ENCODE measurements at places on chromosomes 2 and 18.
A peak's percentile ranks its signal among the peaks of the same experiment; 100 is the strongest.

DNA sequence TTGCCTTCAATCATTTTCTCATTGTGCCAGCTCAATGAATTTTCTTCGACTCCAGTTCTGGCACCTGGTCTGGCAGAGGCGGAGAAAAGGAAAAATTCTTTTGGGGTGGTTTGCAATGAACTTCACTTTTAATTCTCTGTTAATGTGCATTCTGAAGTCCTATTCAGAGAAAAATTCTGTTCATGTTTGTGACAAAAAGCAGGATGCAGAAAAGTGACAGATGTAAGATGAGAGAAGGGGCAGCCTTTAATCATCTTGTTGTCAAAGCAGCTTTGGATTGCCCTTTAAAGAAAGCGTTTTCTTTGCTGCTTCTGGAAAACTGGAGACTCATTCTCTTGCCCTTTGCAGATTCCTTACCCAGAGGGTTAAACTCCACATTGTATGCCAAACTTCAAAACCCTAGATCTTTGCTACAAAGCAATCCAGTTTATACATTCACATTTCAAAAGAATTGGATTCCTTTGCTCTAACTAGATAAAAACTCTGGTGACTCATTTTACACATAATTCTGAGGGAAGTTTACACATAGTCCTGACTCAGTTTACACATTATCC lies 94.6 kb upstream of the CAVIN2 start:
- no peak for DNase-seq

DNA sequence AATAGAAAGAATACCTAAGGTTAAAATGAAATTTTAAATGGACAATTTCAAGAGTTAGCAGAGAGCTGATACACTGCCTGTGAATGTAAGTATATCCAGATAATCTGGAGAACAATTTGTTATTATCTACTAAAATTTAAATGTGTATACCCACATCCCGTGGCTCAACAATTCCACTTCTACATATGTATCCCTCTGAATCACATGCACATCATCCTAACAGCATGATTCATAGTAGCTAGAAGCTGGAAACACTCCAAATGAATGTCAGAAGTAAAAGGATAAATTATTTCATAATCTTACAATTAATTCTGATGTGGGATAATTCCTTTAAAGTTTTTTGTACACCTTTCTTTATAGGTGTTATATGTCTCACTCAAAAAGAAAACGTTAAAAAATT lies 87.9 kb downstream of the CNTNAP5 start:
- peak; percentile 77 for DNase-seq

GRCh38 chr2:184215745-184216144 lies 382.6 kb upstream of the ZNF804A start:
- no peak for DNase-seq

- DNase-seq = peak; percentile 12
These were observed 55.7 kb downstream of the DNMT3A start for GRCh38 chr2:25286025-25286400.

DNA sequence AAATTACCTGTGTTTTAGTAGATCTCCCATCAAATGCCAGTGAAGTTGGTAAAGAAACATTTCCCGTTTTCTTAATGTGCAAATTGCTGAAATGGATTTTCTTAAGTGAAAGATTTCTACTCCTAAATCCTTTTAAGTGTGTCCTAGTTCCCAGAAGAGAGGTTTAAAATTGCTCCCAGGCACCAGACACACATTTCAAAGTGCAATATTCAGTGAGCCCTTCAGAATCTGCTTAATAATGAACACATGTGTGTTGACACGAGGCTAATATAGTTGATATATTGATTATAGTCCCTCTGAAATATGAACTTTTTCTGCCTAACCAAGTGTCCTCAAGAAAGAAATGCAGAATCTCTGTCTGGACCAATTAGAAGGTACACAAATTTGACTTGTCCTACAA lies 861.7 kb upstream of the CNTNAP5 start:
- DNase-seq = no peak

DNA sequence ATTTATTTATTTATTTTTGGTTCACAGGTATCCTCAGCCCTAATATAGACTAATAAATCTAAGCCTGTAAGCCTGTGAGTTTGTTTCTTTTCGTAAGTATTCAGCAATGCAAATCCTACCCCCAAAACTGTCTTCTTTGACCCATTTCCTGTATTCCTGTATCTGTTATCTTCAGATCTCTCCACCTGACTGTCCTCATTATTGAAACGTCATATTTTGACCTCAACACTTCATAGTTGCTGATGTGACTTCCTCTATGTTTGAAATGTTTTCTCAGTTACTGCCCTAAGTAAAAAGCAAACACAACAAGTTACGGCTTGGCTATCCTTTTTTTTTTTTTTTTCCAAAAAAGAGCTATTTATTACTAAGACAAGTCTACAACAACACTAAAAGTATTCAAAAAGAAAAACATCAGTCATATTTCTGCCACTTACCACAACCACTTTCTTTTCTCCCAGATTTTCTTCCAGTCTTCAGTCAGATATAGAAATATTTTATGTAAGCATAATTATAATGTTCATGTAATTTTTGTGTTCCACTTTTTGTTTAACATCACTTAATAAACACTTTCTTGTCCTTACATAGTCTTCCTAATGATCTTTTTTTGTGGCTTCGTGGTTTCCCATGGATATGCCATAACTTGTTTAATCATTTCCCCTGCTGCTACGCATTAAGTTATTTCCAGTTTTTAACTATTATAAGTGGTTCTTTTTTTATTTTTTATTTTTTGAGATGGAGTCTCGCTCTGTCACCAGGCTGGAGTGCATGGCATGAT lies 45.0 kb upstream of the EML4 start:
- DNase-seq = peak; percentile 31

DNA sequence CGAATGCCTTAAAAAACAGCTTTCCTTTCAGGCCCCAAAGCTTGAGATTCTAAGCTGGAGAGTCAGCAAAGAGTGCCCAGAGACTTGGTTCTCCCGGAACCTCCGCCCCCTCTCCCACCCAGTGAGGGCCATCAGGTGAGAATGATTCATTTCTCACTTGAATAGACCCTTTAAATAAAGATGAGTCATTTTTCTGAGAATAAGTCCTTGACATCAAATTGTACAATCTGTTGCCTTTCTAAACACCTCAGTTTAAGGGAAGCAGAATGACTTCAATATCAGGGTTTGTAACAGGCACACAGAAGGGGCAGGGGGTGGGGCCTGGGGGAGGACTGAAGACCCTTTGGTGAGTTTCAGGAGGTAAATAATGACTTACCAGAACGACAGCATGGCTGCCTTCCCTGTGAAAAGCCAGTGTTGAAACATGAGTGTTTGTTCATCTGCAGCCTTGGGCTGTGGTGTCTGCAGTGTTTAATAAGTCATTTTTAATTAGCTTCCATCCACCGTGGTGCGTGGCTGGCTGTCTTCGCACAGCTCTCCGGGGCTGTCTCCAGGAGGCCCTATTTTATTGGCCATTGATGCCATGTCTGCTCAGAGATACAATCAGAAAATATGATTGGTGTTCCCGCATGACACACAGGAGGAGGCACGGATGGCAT lies 134.9 kb upstream of the ZNF236 start:
- peak; percentile 19 for DNase-seq

GRCh38 chr2:84844141-84844540 lies 36.7 kb downstream of the TRABD2A start:
- no peak for DNase-seq

Measured in fibroblast of skin of right biceps (primary cell).